ENCODE measurements at places on chromosomes 7 and 10. TPM values are rescaled to one million over a fixed set of nuclear protein-coding genes. Genes with fewer than 3 reads are reported as not detected.
A peak's percentile ranks its signal among the peaks of the same experiment; 100 is the strongest.

- no peak for ATAC-seq
These were observed 39.2 kb upstream of the MKLN1 start for GRCh38 chr7:131288450-131288849.

DNA sequence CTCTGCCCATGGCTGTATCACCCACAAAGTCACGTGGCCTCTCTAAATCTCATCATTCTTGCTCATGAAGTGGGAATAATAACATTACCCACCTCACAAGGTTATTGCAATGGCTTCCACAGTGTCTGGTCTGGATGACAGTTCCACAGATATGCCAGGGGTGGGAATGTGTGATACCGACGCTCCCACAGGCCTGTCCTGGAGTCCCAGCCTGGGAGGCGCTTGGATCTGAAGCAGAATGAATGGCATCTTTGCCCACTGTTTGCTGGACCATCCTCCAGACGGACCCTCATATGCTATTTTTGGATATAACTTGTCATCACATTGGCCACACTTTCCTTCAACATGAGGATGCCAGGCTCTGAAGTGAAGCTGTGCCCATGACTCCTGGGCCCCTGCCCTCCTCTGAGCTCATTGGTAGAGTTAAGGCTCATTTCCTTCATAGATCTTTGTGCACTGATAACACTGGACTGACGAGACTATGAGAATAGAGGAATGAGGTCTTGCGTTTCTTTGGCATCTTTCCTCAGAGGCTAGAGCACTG, 279.8 kb upstream of the ZNF32 start:
- no peak for ATAC-seq

DNA sequence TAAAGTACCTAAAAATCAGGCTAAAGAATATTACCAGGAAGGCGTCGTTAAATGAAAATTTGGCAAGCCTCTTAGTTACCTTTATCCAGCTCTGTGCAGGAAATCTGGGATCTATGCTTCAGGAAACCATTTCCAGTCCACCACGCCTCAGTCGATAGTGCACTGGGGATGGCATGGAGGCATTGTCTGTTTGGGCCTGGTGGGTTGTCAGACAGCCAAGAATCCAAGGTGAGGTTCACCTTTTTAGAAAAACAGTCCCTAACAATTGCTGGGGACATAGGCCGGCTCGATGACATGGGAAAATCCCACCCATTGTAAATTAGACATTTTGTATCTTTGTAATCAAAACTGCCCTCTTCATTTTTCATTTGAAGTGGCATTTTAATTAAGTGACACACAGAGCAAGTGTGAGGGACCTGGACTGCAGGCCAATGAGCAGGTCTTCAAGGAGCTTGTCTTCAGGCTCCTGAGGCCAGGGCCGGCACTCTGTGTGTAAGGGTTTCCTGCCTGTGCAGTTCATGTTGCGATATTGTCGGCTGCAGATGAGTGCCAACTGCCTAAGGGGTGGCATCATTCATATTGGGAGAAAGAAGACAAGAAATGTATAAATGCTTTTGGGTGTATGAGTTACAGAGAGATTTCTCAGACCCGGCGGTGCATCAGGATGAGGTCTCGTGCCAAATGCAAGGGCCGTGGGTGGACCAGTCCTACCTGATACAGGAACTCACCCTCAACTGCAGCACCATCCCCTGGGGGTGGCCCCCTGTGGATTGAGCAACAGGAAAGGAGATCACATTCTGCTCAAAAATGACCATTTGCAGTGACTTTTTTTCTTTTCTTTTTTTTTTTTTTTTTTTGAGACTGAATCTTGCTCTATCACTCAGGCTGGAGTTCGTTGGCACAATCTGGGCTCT, 80.8 kb downstream of the PTPRE start:
- ATAC-seq = no peak

GRCh38 chr7:75953931-75954330, 39.0 kb downstream of the POR start:
- ATAC-seq = no peak

DNA sequence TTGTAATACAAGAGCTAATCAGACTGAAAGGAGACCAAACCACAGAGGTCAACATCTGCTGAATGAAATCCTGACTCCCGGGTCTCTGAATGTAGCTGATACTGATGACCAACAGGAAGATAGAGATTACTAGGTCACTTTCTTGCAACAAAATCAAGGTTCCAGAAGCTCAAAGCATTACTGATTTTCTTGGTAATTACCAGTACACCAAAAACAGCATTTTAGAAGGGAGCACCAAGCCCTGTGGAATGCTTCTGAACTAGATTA, 177.7 kb downstream of the SLC25A13 start:
- no peak for ATAC-seq

- no peak for ATAC-seq
These were observed 83.8 kb downstream of the EBLN1 start for GRCh38 chr10:22133749-22134624.

DNA sequence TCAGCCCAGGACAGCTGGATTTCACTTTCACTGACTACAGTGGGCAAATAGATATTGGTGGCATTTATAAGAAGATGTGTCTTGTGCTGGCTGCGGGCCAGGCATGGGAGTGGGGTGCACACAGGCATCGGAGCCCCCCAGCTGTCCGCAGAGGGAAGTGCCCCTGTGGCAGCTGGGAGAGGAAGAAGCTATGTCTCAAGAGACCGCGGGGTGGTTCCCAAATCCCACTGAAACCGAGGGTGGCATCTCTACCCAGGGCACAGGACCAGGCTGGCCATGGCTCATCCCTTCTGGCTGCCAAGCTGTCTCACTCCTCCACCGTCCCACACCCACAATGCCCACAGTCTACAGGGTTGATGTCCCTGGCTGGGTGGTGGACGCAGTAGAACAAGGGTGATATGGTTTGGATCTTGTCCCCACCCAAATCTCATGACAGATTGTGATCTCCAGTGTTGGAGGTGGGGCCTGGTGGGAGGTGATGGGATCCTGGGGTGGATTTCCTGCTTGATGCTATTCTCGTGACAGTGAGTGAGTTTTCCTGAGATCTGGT, 94.8 kb downstream of the TCERG1L start:
- no peak for ATAC-seq

DNA sequence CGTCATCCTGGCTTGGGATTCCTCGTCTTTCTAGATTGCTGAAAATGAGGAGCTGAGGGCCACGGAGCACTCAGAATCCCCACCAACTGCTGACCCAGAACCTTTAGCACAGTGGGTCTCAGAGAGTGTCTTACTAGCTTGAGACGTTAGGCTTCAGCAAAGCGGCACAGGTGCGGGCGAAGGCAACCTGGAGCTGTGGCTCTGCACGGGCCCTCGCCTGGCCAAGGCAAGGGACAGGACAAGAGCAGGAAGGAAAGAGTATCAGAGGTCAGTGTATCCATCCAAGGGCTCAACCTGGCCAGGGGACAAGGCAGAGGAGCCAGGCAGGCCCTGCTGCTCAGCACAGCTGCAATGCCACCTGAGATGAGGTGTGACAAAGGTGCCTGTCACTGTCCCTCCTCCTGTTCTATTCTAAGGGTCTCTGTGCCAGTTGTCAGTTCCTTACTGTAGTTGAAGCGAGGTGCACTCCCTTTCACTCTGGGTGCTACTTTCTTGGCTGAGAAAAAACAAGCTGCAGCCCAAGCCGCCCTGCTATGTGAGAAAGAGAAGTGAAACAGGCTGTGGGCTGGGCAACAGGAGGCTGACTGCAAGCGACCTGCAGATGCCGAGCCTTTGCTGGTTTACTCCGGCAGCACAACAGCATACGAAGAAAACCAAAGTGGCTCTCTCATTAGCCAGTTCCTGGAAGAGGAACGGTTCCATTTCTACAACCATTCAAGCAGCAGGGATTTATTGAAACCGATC, 33.3 kb upstream of the KDM7A start:
- no peak for ATAC-seq

DNA sequence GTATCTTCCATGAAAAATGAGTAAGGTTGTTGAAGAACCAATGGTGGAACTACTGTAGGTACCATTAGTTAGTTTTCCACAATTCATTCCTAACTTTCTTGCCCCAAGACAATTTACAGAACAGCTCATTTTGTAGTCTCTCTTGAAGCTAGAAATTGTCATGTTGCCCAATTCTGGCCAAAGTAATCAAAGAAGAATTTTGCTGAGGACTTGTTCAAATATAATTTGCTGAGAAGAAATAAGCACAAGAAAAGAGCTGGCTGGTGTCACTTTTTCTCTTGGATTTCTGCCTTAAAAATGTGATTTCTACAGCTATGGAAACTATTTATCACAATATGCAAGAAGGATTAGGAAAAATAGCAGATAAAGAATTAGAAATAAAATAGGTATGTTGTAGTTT, 199.2 kb upstream of the SEMA3A start:
- ATAC-seq = no peak

- ATAC-seq = no peak
These were observed 258.0 kb downstream of the ELFN1 start for GRCh38 chr7:1927937-1928644.

GRCh38 chr7:48887500-48887899, 36.8 kb upstream of the CDC14C start:
- no peak for ATAC-seq

DNA sequence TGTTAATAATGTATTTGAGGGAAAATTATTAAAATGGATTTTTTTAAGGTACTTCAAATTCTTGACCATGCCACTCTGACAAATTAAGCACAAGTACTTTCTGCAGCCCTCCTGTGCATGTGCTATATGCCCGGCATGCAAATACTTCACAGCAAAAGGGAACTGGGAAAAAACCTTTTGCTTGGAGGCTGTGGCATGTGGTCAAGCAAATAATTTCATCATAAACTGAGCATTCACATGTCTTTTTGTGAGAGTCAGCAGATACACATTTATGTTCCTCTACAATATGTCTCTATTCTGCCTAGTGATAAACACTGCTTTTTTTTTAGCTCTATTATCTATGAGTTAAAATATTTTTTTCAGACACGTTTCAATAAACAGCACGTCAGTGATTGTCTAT, 53.7 kb upstream of the SEMA3A start:
- no peak for ATAC-seq

GRCh38 chr7:106139265-106140251, 27.4 kb upstream of the SYPL1 start:
- peak; percentile 58 for ATAC-seq

DNA sequence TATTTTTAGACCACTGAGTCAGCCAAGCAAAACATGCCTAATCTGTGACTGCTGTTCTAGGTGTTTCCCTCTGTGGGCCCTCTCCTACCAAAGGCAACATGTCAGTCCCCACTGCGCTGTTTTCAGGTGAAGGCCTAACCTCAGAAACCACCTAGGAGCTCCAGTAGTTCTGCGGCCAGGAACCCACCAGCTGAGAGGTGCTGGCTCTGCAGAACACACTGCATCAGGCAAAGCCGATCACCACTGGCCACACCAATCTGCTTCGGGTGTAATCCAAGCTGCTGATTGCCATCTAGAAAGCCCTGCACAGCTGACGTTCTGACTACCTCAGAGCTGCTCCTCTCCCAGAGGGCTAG, 14.9 kb downstream of the CAMK2G start:
- ATAC-seq = no peak

- ATAC-seq = no peak
These were observed 75.0 kb upstream of the MAGI2 start for GRCh38 chr7:79528421-79528820.

DNA sequence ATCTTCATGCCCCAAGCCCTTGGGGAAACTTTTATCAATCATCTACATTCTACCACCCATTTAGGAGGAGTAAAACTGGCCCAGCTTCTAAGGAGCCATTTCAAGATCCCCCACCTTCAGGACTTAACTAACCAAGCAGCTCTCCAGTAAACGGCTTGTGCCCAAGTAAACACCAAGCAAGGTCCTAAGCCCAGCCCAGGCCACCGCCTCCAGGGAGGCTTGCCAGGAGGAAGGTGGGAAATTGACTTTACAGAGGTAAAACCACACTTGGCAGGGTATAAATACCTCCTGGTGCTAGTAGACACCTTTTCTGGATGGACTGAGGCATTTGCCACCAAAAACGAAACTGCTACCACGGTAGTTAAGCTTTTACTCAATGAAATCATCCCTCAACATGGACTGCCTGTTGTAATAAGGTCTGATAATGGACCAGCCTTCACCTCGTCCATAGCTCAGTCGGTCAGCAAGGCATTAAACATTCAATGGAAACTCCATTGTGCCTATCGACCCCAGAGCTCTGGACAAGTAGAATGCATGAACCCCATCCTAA, 5.6 kb downstream of the AKR1B15 start:
- no peak for ATAC-seq

DNA sequence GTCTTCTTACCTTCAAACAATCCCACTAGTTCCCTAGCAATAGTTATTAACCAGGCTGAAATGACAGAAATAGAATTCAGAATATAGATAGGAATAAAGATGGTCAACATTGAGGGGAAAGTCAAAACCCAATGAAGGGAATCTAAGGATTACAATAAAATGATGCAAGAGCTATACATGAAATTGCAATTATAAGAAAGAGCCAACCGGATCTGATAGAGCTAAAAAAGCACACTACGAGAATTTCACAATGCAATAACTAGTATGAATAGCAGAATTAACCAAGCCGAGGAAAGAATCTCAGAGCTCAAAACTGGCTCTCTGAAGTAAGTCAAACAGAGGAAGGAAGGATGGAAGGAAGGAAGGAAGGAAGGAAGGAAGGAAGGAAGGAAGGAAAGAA, 288.7 kb upstream of the KCND2 start:
- no peak for ATAC-seq

DNA sequence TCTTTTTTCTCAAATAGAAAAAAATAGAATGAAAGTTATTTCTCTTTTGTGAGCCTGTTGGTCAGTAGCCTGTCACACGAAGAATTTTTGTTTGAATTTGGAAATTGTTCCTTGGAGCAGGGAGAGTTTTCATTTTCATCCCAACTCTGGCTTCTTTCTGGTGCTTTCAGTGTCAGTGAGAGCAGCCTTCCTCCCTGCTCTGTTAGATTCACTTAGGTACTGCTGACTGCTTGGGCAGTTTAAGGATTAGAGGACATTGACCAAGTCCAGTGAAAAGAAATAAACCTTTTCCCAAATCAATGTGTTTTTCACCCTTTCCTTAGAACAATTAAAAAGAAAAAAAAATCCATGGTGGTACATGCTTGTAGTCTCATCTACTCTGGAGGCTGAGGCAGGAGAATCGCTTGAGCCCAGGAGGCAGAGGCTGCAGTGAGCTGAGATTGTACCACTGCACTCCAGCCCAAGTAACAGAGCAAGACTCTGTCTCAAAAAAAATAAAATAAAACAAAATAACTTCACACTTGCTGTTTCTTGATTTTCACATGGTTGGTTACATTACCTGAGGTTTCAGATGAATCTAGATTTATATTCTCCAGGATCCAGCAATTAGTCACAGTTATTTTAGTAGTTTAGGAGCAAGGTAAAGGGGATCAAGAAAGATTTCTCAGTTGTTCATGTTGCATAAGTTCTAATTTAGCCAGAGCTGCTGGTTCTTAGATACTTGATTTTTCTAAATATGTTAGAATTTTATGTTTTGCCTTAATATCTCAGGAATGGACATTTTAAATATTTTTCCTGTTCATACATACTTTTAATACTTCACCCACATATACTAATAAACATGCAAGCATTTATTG, 63.1 kb downstream of the ZNRF2 start:
- ATAC-seq = no peak

- ATAC-seq = no peak
These were observed 207.6 kb upstream of the GHITM start for GRCh38 chr10:83931669-83932068.

The ACSL5 gene
- total RNA-seq = 0.24 TPM

The HOXA7 gene
- 14.0 TPM for total RNA-seq

The PTER gene
- total RNA-seq = 2.9 TPM

The POU6F2 gene
- 9.4 TPM for total RNA-seq

The SNCG gene
- total RNA-seq = 192 TPM

The MBL2 gene
- total RNA-seq = not detected

The NKX1-2 gene
- 0.25 TPM for total RNA-seq

The AKR1C8 gene
- 0.43 TPM for total RNA-seq
